ENCODE measurements at places on chromosomes 4 and X.

GRCh38 chr4:60315586-60315985 lies 884.5 kb upstream of the ADGRL3 start:
- no peak for DNase-seq

DNA sequence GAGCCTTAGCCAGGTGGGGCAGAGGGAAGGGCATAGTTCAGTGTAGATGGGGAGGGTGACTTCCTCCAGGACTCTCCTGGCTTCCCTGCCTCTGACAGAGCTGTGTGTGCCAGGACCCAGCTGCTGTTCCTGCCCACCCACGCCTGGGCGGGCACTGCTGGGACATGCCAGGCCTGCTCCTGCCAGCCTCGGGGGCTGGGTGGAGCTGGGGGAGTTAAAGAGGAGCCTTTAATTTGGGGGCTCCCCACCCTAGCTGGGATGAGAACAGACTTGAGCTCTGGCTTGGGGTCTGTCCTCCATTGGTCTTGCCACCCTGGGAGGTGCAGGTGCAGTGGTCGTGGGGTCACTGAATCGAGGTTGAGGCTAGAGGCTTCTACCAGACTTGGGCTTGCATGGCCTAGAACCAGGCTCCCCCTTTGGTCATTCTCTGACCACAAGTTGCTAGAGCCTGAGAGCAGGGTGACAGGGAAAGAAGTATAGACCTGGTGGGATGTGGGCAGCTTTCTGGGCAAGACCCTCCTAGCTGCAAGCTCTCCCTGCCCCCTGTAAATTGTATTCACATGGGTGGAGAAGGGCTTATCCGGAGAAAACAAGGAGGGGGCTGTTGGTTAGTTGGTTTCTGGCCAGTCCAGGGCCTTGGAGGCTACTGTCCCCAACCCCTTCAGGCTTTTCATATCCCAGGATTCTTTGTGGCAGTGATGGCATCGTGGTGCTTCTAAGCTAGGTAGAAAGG lies 5.7 kb downstream of the EFNB1 start:
- no peak for DNase-seq

GRCh38 chrX:16970977-16971376 lies 24.5 kb downstream of the REPS2 start:
- no peak for DNase-seq

DNA sequence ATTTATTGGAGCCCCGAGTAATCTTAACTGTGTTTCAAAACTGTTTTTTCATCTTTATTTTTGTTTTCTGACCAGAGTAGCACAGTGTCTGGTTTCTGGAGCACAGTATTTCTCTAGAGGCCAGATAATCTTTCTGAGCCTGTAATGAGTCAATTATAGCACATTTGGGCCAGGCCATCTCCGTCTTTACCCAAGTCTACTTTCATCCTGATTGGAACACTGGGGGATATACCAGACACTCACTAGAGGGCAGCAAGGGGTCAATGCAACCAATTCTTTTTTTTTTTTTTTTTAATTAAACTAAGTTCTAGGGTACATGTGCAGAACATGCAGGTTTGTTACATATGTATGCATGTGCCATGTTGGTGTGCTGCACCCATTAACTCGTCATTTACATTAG lies 282.0 kb downstream of the ARHGAP24 start:
- no peak for DNase-seq

- DNase-seq = no peak
Observed at GRCh38 chr4:48841045-48841827, 10.3 kb downstream of the OCIAD1 start.

- no peak for DNase-seq
Observed at GRCh38 chrX:7876957-7877356, 34.0 kb downstream of the VCX start.

DNA sequence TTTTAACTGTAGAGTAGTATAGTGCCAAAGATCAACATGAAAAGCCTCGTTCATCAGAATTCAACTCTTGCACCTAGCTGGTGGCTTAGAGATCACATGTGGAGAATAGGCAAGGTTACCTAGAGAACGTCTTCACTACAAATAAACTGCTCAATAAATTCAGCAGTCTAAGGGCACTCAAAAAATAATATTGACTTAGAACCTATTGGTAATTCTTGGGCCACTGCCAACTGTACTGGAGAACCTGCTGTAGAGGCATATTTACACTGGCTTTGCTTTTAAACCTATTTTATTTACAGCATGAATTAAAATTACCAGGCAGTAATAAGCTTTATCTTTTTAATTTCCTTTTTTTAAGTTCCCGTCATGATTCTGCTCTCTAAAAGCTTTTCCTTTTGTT lies 343.7 kb downstream of the PDHA2 start:
- DNase-seq = no peak

DNA sequence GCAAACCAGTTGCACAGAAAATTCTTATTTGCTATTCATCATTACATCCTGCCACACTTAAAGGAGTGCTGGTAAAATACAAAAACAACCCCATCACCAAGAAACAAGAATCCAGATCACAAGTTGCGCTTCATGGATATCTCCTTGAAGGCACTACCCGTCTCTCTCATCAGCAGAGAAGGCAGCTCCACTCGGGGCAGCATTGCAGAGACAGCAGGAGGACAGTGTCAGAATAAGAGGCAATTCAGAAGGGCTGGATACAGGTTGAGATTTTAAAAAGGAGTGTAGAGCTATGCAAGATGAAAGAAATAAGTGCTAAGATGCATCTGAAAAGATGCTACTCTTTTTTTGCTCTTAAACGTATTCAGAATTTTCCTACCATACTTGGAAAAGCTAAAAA lies 71.4 kb downstream of the LDB2 start:
- no peak for DNase-seq

DNA sequence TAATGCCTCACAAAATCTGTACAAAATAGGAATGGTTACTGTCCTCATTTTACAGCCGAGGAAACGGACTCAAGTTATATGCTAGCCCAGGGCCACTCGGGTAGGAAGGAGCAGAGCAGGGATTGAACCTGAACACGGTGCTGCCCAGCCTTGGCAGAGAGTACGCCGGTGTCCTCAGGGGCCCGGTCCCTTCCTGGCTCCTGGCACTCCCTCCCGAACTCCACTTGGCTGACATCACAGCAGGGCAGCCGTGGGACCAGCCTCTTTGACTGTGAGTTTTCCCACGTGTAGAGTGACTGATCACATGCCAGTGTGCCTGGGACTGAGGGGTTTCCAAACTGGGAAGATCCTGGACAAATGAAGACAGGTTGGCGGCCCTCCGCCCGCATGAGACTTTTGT lies 23.7 kb downstream of the MAN2B2 start:
- DNase-seq = no peak

- DNase-seq = no peak
Observed at GRCh38 chr4:101192244-101192643, 155.1 kb downstream of the PPP3CA start.

GRCh38 chr4:102586002-102586643 lies 85.0 kb downstream of the NFKB1 start:
- DNase-seq = no peak

GRCh38 chr4:181478656-181479055 lies 764.5 kb upstream of the TENM3 start:
- no peak for DNase-seq

DNA sequence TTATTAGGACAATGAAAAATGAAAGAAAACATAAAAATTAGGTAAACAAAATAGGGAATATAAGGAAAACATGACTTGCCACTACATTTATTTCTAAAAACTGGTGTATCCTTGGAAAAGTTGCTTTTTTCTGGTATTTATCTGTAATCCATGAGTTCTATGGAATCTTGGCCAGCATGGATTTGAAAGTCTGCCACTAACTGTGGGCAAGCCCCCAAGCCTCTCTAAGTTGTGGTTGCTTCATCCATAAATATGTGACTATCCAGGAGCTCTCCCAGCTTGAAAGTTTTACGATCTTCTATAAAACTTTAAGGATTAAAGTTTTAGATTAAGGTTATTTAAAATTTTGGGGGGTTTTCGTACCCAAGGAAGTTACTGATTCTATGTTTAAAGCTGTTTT lies 21.8 kb downstream of the RPS6KA3 start:
- no peak for DNase-seq

- no peak for DNase-seq
Observed at GRCh38 chr4:145564540-145564939, 54.6 kb upstream of the MMAA start.

GRCh38 chrX:126141014-126141413 lies 25.1 kb downstream of the DCAF12L2 start:
- no peak for DNase-seq

DNA sequence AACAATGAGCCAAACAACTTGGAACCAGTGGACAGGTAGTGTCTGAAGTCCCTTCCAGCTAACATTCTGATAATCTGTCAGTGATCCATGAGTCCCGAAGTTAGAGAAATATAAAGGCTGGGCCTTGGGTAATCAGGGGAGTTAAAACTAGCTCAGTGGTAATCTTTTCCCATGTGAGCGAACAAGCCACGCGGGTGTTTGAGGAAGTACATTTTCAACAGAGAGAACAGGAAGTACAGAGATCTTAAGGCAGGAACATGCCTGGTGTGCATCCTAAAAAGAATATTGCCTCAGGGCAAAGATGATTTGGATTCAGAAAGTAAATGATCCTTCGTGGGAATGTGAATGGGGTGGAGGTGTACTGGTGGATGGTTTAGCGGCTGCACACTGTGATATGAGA lies 42.9 kb downstream of the FNIP2 start:
- peak; percentile 14 for DNase-seq

DNA sequence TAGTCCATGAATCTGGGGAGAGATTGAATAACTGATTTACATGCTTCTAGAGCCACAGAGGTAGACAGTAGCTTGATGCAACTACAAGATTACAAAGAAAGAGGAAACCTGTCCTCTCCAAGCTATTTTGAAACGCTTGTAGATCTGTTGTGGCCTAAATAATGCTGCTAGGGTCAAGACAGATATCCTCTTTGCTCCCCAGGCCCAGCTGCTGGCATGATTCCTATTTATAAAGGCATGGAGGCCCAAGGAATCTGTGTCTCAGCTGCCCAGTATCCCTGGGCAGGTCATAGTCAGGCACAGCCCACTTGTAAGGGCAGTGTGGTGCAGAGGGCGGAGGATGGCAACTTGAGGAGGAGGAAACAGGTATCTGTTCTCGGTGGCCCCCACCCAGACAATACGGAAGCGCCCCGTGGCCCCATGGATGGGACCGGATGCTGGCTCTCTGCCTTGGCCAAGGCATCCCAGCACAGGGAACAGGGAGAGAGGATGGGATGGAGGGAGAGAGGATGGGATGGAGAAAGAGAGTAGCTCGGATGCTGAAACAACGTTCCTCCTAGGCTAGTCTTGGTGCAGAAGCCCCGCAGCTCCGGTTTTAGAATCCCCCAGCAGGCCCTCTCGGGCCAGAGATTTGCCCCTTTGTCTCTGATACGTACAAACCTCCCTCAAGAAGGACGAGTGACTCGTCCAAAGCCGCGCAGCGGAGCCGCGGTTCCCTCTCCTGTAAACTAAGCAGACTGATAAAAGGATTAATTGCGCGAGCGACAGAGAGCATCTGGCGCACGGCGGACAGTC lies 767 bp upstream of the SMIM20 start:
- no peak for DNase-seq

DNA sequence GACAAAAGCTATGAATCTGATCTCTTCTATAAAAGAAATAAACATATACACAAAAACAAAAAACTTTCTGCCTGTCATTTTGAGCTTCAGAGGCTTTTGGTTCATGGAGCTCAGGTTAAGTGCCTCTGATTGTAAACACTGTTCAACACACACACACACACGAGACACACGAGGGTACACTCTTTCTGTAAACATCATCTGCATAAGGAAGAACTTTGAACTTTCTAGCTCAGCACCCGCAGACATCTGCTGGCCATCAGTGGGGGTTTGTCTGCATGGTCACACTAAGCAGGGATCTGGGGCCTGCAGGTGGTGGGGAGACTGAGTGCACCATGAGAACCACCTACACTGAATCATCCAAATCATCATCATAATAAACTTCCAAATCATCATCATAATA lies 54.9 kb downstream of the STX18 start:
- DNase-seq = no peak

- no peak for DNase-seq
Observed at GRCh38 chr4:86960557-86960961, 25.7 kb downstream of the AFF1 start.

DNA sequence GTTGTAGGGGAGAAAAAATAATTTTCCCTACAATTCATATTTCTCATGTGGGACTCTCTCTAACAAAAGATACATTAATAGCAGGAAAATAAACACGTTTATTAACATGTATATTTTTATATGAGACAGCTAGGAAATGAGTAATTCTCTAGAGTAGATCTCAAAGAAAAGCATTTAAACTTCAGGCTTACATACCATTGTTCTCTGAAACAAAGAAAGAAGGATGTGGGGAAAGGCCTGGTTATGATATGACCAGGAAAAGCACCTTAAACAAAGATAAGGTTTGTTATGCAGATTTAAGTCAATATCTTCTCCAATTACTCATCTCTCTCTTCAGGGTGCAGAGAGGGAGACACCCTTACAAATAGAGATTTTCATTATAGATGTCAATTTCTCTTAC lies 131.3 kb downstream of the SLC7A11 start:
- DNase-seq = no peak

DNA sequence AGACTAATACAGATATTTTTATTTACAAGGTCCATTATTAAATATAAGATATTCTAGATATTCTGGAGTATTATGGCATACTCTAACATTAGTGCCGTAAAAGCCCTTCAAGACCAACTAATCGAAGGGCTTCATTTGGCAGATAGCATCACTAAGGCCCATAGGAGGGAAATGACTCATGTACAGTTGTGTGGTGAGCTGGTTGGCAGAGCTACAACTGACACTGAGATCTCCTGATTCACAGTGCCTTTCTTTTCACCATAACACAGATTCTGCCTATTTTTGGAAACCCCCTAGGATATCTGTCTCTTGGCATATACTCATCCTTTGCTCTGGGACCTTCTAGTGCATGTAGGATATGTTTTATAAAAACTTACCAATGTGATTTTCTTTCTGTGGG lies 201.7 kb upstream of the AFF2 start:
- DNase-seq = no peak

DNA sequence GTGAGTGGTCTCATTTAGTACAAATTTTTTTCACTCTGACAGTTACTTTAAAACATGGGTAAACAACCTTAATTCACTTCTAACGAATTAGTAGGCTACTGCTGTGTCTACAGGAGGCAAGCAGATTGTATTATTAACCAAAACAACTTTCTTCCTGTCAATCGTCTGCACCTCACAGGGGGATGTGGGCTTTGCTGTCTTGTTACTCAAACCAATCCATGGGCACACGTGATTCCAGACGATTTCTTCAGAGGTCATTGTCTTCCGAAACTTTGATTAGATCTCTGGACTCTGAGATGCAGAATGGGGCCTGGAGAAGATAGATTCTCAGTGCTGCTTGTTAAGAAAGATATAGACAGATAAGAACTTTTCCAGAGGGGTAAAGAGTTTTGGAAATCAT lies 327.8 kb downstream of the DHX15 start:
- DNase-seq = no peak

GRCh38 chr4:142567620-142568451 lies 278.3 kb downstream of the INPP4B start:
- DNase-seq = peak; percentile 22

DNA sequence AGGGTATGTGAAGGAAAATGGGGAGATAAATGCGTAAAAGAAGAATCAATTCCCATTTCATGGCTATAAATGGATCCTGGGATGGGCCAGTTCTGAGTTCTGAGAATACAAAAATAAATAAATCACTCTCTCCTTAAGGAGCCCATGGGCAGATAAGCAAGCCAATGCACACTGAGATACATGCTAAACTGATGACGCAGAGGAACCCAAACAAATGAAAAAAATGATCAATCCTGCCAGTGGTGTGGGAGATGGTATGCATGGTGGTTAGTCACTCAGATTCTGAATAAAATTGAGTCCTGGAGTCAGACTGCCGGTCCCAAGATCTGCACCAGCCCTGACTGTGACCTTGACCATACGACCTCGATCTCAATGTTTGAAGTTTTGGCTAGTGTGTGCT lies 59.7 kb downstream of the NEIL3 start:
- DNase-seq = no peak
